ENCODE measurements at places on chromosomes 12 and 14. TPM values are rescaled to one million over a fixed set of nuclear protein-coding genes. Genes with fewer than 3 reads are reported as not detected.

GRCh38 chr12:90460681-90461080 lies 494.3 kb downstream of the CCER1 start:
- H3K4me1 ChIP-seq, result no peaks in the 10 kb centered on the region
- H3K4me3 ChIP-seq, result no peak overlapping the region

DNA sequence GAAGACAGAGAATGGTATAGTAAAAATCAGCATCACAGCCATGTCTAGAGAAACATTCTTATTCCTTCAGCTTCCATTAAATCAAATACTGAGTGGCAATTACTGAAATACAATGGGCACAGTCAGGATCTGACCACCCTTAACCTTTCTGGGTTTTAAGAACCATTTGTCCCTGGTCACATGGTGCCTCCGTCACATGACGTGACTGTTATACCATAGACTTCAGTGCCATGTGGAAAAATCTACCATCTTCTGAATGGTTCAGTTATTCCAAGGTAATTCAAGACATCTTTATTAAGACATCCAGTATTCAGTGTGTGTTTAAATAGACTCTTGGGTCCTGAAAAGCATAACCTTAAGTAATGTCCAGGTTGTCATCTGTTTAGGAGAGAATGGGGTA lies 553.1 kb upstream of the FLRT2 start:
- H3K27me3 ChIP-seq, result no peaks in the 10 kb centered on the region
- H3K4me3 ChIP-seq, result no peak overlapping the region
- DNase-seq, result no peak
- no peaks in the 10 kb centered on the region for H3K4me1 ChIP-seq
- no peak overlapping the region for H3K27ac ChIP-seq
- H3K36me3 ChIP-seq, result no peaks in the 10 kb centered on the region

Gene RBP5
- total RNA-seq, result 0.47 TPM

Gene SIX1
- total RNA-seq, result not detected

Measured in left ventricle myocardium inferior (tissue), 1 donor.